ENCODE measurements at places on chromosomes 2 and 18.

- DNase-seq, result peak; percentile 16
Measured at GRCh38 chr18:49238433-49239042, 221.9 kb downstream of the DYM start.

DNA sequence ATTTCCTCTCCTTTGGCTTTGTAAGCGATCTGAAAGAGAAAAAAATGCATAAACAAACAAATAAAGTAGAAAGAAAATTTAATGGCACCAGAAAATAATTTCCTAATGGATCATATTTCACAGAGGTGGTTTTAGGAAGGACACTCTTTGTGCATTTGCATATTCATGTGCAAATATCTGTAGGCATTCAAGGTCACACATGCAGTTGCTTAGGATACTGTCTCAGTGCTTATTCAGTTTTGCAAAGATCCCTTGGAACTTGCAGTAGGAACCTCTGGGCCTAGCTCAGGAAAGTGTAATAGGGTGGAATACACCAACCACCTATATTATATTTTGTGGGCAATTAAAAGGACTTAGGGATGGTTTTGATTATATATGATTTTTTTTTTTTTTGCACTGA is 54.3 kb downstream of the NEB start:
- DNase-seq, result no peak

DNA sequence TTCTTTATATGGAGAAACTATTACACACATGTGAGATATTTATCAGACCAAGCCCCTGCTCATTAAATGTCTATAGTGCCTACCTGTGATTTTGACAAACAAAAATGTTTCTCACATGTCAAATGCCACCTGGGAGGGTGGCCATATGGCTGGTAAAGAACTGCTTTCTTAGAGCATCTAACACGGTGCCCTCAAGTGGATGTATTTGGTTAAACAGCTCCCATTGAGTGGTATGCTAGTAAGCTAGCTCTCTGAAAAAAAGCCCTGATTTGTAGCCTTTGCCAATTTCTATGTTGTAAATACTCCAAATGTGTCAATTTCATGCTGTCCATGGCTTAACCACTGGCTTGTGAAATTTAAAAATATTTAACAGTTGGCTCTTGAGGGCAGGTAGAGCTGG is 94.6 kb downstream of the PMAIP1 start:
- DNase-seq, result no peak

DNA sequence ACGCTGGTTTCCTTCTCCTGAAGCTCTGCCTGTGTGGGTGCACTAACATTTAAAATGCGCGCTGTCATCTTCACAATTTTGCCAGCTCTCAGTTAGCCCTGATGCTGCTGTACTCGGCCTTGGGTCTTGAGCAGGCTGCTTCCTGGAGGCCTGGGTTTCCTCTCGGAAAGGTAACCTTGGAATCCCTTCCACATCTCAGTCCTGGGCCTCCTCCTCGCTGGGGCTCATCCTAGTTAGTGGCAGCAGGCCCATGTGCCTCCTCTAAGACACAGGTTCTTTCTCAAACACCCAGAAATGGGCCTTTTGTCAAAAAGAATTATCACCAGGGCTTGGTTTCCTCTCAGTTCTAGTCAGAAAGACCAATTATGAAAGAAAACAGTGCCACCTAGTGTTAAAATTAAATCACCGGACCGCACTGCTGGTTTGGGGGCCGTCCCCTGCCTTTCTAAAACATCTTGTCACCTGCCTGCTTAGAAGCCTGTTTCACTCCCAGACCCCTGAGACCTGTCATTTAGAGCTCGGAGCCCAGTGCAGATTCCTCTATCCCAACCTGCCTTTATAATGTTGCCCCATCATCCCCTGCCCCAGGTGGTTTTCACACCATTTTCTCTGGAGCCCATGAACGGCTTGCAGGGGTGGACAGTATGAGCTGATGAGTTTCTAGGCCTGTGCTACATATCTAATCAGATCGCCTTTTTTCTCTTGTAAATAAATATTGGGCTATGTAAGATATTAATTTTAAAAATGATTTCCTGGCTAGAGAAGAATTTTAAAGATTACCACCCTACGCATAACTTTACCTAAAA is 42.4 kb downstream of the HK2 start:
- DNase-seq, result peak; percentile 69

- DNase-seq, result no peak
Measured at GRCh38 chr2:189002079-189002478, 27.9 kb downstream of the COL3A1 start.

DNA sequence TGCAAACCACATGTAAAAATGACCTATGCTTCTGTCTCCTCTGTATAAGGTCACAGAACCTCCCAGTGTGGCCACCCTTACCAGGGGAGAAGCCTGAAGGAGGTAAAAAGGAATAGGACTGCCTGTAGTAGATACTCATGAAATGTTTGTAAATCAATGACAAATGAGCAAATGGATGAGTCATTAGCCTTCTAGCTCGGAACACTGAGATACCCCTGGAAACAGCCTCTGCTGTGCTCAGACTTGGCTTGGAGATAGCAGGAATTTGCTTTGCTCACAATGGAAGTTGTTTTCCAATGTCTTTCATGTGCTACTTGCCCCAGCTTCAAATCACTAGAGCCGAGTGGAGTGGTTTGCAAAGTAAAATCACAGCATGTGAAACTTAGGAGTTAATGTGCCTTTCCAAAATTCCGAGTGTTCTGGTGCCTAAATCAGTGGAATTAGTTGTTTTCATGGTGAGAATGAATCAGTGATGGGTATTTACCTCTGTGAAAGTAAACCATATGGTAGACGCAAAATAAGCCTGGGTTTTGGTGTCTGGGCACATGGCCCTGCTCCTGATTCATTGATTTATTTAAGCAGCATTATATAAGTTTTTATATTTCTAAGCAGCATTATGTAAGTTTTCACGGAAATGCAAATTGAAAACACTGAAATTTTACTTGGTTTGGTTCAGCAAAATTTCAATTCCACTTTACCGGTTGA is 154.0 kb upstream of the MAP3K20 start:
- DNase-seq, result no peak

- DNase-seq, result no peak
Measured at GRCh38 chr18:31451625-31452024, 4.1 kb downstream of the DSG3 start.

DNA sequence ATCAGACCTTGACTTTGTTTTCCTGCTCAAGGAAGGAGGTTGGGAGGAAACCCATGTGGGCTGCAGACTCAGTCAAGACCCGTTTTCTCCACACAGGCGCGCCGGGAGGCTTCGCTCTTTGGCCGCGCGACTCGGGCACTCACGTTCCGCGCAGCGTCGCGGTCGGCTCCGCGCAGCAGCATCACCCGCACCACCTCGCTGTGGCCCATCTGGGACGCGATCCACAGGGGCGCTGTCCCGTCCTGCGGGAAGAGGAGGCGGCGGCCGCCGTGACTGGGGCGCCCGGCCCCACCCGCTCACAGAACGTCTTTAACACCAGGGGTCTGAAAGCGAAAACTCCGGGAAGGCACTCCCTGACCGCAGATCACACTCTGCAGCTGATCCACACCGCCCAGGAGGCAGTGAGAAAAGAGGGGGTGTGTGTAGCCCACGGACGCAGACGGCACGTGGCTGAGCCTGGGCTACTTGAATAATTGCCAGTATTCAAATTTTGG is 33.1 kb upstream of the NPC1 start:
- no peak for DNase-seq

All from CD14-positive monocyte (primary cell).